ENCODE measurements at places on chromosomes 5 and 9. TPM values are rescaled to one million over a fixed set of nuclear protein-coding genes. Genes with fewer than 3 reads are reported as not detected.

- DNase-seq = no peak
Measured at GRCh38 chr5:33501260-33501659, 60.5 kb downstream of the TARS1 start.

DNA sequence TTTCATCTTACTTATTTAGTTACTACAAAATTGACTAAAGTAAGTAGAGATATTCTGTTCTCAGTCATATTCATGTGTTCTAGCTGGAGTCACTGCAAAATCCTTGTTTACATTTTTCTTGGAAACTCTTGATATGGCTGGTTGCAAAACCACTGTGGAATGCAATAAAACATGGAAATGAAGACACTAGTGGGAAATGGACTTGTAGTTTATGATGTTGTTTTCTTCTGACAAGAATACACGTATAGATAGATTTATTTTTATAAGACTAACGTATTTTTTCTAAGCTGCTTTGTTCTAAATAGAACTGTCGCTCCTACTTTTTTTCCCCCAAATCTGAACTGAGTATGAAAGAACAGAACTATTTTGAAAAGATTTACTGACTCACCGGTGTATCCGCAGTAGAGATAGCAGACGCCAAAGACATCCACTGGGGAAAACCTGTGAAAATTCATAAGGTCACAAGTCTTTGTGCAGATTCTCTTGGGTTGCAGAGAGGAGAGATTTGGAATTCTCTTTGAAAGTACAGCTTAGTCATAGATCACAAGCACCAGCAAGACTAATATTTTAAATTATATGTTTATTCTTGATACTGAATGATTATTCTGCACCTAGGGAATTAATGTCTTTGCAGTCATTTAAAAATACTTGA is 119.6 kb upstream of the TAF11L2 start:
- no peak for DNase-seq

DNA sequence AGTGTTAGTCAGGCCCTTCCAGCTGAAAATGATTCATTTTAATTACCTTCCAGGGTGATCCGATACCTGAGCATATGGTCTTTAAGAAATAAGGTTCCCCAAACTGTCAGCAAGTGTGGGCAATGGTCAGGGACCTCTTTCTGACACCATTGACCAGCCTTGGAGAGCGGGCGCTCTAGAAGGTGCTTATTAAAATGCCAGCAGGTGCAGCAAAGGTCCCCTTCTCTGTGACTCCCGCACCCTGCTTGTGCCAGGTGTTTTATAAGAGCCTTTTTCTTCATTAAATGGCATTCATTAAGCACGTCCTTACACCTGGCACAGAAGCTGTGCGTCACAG is 85.3 kb downstream of the MVB12B start:
- DNase-seq = no peak

Gene ARL10
- 3.6 TPM for polyA plus RNA-seq
